ENCODE measurements at places on chromosomes 1 and 21.

- no peak for DNase-seq
Measured at GRCh38 chr1:211182746-211183145, 48.8 kb upstream of the KCNH1 start.

- peak; percentile 79 for DNase-seq
Measured at GRCh38 chr1:226436855-226437491, 29.1 kb upstream of the PARP1 start.

DNA sequence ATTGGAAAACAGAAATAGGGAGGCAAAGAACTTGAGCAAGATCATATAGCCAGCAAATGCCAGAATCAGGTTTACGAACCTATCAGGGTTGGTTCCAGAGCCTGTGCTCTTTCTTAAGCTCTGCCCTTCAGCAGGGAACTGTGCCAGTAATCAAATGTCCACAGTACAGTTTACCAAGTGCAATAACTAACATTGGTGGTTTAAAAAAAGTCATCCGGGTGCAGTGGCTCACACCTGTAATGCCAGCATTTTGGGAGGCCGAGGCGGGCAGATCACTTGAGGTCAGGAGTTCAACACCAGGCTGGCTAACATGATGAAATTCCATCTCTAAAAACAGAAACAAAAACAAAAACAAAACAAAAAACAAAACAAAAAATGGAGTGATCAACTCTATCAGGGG is 182.7 kb downstream of the LMX1A start:
- DNase-seq = no peak

GRCh38 chr1:228664399-228664914 is 70.8 kb upstream of the RHOU start:
- peak; percentile 85 for DNase-seq

GRCh38 chr1:120178799-120179756 is 2.8 kb upstream of the SEC22B start:
- no peak for DNase-seq

DNA sequence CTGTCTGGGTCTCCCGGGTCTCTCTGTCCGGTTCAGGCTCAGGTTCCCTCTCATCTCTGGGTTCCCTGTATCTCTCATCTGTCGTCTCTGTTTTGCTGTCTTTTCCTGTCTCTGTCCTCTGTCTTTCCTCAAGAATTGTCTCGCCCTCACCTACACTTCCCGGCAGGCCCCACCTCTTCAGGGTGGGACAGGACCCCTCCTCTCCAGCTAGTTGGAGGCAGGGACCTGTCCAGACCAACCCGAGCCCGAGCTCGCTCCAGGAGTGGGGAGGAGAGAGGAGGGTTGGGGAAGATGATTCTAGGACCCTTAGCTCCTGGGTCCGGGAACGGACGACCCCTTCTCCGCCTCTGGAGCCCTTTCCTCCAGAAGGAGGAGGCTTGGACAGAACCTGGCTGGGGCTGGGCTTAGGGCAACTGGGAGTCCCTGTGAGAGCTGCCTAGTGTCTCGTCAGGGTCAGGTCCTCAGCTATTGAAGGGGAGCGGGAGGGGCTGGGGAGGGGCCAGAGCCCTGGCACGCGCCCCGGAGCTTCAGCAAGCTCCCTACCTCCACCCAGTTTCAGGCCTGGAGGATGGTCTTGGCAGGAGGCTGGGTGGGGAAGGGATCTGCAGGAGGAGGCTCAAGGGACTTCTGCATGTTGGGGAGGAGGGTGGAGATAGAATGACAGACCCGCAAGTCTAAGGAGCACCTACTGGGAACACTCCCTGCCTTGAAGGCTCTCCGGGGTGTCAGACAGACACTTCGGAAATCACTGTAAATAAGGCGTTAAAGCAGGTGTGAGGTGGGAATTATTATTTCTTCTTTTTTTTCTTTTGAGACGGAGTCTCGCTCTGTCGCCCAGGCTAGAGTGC is 26.3 kb upstream of the EPB41 start:
- DNase-seq = peak; percentile 15

DNA sequence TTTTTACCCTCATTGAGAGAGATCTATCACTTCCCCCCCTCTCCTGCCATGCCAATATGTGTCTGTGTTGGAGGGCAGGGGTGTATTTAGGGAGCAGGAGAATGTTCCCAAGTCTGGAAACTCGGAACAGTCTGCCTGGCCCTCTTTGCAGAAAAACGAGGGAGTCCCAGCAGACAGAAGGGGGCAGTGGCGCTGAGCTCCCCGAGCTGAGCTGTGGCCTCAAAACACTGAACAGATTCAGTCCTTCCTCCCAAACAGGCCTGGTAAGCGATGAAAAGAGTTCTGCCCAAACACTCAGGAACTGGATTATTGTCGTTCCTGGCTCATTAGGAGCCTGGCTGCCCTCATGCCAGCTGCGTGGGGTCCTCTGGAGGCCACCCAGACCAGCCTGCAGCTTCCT is 981 bp downstream of the CLDN14 start:
- no peak for DNase-seq

DNA sequence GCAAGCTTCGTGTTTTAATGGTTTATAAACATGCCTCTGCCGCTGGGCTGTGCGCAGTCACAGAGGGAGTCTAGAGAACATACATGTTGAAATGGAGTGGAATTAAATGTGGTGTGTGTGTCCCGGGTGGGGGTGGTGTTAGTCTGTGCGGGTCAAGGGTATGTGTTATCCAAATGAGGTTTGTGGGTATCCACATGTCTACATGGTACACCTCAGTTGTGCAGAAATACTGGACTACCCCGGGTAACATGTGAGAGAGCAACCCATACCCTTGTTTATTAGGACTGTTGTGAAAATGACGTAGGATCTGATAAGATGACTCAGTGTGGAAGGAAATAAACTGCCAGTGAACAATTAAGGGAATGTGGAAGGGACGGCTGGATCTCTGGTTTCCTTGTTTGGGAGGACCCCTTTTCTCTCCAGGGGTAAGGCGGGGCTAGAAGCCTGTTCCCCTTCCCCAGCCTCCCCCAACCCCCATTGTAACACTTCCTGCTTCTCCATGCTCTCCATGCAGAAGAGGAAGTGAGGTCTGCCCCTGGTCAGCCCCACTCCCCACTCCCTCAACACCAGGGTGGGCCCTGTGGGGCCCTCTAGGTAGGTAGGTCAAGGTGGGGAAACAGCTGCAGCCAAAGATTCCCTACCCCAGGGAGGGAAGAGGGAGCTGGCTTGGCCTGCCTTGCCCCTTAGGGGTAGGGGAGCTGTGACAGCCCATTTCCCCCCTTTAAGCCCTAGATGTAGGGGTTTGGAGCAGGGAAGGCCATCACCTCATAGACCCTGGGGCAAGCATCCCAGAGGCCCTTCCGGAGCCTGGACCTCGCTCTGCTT is 690 bp downstream of the EPS8L3 start:
- DNase-seq = no peak

DNA sequence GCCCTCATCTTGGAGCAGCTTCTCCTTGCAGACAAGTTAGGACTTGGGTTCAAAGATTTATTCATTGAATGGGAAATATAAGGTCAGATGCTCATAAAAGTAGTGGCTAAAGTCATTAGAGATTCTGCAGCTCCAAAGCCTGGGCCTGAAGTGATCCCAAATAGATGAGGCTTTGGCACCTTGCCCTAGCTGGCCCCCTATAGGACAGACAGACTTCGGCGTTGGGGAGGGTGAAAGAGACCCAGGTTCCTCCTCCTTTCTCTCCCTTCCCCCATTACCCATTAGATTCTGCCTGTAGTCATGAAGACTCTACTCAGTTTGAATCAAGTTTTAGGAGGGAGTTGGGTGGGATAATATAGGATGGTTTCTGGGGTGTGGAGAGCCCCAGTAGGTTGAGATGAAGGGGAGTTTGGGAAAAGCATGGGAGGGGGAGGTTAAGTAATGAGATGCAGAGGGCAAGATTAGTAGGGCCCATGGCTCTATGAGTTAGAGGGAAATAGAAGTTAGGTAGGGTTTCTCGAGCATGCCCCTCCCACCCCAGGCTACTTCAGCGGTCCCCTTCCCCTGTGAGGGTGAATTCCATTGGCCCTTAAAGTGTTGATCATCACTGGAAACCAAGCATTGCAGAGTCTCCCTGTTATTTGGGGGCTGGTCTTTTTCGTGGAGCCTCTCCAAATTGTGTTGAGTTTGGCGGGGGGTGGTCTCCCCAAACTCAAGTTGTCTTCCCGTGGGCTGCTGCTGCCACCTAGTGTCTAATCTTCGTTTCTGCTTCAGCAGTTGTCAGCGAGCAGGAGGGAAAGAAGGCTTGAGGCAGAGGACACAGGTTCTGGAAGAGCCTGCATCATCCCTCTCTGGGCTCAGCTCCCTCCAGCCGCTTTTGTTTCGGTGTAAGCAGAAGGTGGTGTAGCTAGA is 2.1 kb upstream of the AHDC1 start:
- DNase-seq = peak; percentile 70

DNA sequence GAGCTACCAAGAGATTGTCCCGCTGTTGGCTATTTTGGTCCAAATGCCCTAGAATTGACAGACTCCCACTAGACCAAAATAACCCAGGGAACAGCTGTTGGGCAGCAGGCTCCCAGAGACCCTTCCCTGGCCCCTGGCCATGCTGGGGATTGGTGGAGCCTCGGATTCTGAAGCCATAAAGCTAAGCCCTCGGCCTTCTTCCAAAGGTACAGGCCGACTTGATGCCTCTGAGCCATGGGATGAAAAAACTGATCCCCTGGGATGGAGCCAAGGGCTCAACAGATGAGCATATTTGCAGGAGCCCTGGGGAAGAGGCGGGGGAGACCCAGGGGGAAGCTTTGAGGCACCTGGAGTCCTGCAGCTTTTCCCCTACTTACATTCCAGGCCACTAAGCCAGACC is 1.0 kb upstream of the LRRC38 start:
- no peak for DNase-seq

GRCh38 chr1:231337043-231337471 is 595 bp downstream of the EXOC8 start:
- no peak for DNase-seq

All from NCI-H1092 treated with DMSO at 0.1 percent for 48 hours (cell line).